NCI-H1694 (cell line): ENCODE measurements at places on chromosomes 11 and 22.

GRCh38 chr11:129225190-129225589, 33.1 kb upstream of the ARHGAP32 start:
- no peak for DNase-seq

DNA sequence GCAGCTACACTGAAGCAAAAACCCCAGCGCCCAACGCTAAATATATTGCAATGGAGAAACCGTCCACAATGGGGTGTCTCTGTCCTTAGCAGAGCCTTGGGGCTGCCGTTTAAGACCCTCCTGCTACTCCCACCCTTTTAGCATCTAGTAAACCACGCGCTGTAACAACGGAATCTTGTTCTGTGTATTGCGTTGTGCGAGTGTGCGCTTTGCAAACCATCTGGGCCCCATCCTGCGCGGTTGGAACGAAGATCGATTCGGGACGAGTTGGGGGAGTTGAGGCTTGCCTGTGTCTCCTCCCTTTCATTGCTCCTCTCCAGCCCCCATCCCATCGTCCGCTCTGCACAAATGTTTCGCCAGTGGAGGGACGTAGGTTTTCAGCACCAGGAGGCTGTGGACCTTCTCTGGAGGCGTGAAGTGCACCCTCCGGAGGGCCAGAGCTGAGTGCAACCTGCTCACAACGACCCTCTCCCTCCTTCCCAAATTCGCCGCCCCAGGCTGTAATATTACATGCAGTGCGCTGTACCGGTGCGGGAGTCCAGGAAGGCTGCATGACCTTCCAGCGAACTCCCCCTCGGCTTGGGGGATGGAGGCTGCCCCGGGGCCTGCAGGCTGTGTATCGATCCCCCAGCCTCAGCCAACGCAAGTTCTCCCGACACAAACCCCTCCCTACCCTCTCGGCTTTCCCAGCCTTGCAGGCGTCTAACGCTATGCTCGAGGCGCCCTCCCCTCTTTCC, 1.6 kb upstream of the KMT2A start:
- peak; percentile 68 for DNase-seq

DNA sequence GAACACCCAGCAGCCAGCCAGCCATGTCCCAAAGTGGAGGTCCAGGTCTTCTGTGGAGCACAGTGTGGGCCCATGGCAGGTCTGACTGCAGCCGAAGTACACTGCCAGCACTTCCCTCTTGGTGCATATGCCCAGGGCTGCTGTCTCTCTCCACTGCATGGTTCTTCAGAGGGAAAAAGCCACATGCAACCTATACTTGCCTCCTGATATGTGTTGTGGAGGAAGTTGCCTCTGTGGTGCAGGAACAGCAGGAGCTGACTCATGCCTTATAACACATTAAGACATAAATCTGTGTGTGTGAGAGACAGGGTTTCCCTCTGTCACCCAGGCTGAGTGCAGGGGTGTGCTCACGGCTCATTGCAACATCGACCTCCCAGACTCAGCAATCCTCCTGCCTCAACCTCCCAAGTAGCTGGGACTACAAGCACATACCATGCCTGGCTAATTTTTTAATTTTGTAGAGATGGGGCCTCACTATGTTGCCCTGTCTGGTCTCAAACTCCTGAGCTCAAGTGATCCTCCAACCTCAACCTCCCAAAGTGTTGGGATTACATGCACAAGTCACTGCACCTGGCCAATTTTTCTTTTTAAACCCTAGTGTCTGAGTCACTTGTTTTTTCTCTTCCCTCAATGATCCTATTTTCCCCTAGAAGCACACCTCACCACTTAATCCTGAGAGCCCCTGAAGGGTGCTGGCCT, 98.8 kb downstream of the MPPED2 start:
- DNase-seq = no peak

DNA sequence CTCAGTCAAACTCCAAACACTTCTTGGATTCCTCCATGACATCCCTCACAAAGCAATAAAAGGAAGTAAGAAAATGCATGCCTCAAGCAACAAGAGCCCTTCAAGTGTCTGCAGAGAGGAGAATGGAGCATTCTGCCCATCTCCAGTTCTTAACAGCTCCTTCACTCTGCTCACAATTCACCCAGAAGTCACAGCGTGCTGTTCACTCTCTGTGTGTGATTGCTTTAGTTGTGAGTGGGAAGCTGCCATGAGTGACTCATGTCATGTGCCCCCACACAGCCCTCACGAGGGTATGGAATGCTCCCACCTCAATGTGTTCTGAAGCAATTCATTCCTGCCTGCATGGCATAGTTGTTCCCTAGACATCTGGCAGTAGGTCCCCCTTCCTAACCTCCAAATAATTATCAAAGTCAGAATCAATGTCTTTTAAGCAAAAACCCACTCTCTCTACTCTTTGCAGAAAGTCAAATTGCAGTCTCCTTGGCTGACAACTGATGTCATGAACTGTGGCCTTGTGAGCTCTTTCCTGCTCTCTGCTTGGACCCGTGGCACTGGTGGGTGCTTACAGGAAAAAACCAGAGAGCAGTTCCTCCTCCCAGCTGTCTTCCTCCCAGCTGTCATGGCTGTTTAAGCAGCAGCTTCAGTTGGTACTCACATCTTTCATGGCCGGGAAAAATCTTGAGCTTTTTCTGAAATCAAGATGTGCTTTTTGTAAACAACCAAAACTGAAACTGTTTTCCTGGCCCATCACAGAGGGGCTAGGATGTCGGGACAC, 112.1 kb upstream of the SPON1 start:
- DNase-seq = no peak

GRCh38 chr11:128707681-128708080, 13.8 kb downstream of the FLI1 start:
- DNase-seq = no peak

DNA sequence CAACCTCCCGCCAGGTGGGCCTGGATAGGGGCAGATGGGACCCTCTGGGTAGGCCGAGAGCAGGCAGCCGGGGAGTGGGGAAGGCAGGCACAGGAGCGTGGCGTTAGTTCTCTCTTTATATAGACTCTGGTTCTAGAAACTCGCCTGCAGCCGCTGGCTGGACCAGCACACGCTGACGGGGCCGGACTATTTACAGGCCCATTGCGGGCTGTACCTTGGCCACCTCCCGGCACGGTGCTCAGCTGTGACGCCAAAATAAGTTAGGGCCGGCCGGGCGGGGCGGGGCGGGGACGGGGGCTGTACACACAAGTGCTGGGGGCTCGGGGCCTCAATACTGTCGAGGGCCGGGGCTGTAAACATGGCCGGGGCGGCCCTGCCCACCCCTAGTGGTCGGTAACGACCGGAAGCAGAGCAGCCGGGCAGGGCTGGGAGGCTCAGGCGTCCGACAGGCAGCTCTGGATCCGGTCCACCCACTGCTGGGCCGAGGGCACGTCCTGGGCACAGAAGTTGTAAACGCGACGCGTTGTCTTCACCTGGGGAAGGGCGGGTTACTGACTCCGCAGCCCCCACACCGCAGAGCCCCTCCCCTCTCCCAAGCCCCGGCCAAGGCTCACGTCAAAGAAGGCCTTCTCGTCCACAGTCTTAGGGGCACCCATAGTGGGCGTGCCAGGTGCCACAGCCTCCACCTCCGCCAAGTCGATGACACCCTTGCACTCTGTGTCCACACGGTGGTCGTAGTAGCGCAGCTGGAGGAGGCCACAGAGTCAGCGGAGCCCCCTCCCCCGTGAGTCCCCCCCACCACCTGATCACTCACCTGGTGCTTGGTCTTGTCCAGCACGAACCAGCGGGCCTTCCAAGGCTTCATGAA, 27.9 kb downstream of the SBF1 start:
- no peak for DNase-seq

DNA sequence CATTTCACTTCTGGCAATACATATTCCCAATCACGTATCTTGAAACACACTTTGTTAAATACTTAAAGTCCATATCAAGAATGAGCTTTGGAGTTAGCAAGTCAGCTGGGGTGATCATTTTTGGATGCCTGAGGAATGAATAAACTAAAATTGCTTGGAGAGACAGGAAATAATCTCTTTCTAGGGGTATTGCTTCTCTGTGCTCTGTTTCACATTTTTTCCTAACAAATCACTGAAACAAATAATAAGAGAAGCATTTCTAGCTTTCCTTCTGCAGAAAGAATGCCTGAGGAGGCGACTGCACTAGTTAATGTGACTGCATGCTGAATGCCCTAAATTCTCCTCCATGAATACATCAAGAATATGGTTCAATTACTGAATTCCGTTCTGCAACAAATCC, 541.4 kb upstream of the CCDC90B start:
- DNase-seq = no peak

DNA sequence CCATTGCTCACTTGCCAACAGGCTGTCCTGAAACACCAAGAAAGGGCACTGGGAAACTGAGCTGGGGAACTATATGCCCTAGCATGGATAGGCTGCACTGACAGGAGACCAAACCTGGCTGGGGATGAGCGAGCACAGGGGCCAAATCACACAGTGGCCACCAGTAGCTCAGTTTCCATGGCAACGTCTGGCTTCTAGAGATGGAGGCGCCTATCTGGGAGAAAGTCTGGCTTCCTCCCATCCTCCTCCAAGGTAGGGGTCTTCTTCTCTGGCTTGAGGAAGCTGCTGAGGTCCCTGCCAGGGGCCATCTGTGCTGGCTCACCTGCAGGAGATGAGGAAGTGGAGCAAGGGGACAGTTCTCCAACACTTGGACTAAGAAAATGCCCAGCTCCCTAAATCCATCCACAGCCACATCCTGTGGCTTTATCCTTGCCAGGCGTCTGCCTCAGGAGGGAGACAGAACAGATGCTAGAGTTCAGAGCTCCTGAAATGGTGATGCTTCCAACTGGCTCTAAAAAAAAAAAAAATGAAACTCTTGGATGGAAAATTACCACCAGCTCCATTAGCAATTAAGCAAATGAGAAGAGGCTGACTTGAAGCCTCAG, 48.3 kb downstream of the SYT13 start:
- DNase-seq = no peak

DNA sequence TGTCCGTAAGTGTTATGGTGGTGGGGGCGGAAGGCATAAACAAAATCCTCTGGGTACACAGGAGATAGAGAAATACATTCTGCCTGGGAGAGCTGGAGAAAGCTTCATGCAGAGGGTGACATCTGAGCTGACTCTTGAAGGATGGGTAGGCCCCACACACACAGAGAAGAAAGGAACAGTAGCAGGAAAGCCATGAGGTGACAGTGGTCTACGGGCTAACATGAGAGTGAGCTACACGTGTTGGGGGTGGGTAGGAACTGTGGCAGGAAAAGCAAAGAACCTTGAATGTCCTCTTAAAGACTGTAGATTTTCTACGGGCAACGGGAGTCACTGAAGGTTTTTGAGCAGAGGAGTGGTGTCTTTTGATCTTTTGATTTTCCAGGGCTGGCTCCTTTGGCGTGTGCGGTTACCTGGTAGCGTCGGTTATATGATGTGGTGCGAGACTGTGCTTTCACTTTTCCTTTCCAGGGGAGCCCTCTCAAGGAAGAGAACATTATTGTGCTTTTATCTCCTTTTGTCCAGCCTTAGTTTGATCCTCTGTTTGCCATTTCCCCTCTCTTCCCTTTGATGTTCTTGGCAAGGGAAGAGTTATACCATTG, 39.7 kb downstream of the ADAMTS8 start:
- no peak for DNase-seq

DNA sequence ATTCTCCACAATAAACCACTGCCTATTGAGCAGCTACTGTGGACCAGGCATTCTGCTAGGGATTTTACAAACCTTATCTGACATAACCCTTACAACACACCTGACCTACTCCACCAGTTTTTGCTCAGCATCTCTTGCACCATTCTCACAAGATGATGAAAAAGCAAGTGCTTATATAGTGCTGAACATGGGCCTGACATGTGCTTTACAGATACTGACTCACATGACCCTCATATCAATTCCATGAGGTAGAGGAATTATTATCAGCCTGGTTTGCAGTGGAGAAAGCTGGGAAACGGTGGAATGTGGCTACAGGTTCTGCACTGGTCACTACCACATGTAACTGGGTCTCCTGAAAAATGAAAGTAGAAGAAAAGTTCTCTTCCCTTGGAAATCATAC, 37.5 kb upstream of the PANX1 start:
- no peak for DNase-seq

GRCh38 chr22:19438298-19438697, 6.0 kb downstream of the MRPL40 start:
- peak; percentile 16 for DNase-seq

GRCh38 chr11:118917481-118918127, 8.1 kb downstream of the BCL9L start:
- no peak for DNase-seq

DNA sequence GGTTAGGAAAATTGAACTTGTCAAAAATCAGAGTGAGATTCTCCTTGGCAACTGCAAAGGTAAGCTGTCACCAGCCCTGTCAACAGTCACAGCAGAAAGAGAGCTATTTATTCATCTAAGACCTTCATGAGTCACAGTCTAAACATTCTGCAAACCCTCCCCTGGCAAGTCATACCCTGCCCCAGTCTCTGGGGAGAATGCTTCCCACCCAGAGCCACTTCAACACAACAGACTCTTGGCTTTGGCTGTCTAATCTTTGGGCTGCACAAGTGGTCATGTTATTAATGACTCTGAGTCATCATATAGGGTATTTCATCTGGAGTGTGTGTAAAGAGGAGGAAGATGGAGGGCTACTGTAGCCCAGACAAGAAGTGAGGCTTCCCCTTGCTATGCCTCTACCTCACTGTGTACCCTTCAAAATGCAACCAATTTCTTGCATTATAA, 153.4 kb downstream of the CCDC34 start:
- DNase-seq = peak; percentile 31

DNA sequence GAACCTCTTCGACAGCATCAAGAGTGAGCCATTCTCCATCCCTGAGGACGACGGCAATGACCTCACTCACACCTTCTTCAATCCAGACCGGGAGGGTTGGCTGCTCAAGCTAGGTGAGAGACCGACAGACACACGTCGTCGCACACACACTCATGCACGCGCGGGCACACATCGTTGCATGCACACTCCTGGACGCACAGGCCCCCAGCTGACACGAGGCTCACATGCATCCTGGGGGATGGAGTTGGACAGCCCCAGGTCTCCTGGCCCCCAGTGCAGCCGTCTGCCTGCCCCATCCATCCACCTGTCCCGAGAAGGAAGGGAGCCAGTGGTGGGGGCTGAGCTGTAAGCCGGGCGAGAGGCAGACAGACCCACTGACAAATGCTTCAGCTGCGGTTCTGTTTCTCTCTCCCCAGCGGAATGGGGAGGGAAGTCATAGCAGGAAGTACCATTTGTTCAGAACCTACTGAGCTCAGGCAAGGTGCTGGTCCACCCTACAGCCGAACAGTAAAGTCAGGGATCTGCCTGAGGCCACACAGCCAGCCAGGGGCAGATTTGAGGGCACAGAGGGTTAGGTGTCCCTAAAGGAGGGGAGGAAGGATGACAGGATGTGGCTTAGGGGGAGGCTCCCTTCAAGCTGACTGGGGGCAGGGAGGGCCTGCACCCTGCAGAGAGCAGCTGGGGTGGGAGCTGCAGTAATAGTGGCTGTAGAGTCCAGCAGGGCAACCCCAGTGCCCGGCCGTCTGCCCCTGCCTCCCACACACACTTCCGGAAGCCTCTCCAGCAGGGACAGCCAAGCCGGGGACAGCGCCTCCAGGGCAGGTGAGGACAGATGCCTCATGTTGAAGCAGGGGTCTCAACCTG, 27.1 kb downstream of the CYTH4 start:
- DNase-seq = no peak

DNA sequence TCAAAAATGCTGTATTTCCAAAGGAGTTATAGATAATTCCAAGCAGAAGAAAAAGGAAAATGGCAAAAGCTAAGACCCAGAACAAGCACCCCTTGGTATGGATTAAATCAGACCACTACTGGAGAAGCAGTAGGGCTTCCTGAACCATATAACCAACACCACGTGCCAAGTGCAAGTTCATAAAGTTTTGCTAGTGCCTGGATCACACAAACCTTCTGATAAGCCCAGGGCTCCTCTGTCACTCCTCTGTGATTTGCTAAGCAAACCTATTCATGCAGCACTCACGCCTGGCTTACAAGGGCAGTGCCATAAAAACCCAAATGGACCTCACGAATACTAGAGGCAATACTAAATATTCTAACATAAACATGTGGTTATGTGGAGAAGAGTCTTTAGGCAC, 13.3 kb downstream of the LARGE1 start:
- no peak for DNase-seq
